ENCODE measurements at places on chromosomes 6 and 20.

DNA sequence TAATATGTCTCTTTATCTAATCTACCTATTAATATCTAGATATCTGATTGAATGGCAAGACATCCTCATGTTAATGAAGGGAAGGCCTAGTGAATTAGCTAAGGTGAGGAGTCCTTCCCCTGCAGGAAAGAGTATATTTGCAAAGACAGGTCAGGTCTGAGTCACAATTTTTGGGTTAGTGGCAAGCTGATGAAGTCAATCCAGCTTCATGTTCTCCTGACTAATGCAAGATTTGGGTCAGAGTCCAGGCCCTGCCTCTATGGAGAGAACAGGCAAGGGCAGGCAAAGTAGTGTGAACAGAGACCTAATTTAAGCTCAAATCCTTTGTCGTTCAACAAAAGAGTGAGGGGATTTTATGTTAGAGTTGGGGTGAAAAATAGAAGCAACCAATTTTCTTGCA, 496.7 kb downstream of the BMP2 start:
- no peak for DNase-seq

- no peak for DNase-seq
Measured at GRCh38 chr20:49948809-49949507, 12.8 kb downstream of the RNF114 start.

GRCh38 chr6:97085772-97086171, 161.2 kb downstream of the KLHL32 start:
- DNase-seq, result no peak

DNA sequence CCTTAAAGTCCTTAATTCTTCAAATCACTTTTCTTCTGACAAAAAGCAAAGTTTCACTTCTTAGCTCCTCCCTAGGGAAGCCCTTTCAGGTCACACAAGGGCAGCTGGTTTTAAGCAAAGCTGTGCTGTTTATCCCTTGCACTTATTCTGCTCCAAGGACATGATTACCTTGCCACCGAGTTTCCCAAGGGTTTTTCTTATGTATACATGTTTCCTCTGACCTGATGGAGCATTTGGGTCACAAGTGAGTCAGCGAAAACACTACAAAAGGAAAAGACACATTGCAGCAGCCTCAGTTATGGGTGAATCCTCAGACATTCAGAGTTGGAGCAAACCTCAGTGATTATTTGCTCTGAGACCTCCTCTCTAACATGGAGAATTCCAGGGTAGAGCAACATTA, 26.6 kb upstream of the ILRUN start:
- no peak for DNase-seq

DNA sequence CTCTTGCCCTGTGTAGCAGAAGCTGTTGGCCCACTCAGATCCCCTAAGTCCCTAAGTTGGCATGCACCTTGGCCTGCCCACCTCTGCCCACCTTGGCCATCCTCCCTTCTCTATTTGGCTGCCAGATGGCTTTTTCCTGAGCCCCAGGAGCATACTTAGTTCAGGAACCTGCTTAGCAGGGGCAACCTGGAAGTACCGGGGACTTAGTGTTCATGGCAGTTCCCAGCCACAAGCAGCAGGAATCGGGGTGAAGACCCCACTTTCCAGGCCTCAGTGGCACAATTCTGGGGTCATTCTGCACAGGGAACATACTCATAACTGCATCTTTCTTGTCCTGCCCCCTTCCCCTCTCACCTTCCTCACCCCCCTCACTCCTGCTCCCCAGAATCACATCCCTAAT, 158.0 kb upstream of the PMEPA1 start:
- no peak for DNase-seq

DNA sequence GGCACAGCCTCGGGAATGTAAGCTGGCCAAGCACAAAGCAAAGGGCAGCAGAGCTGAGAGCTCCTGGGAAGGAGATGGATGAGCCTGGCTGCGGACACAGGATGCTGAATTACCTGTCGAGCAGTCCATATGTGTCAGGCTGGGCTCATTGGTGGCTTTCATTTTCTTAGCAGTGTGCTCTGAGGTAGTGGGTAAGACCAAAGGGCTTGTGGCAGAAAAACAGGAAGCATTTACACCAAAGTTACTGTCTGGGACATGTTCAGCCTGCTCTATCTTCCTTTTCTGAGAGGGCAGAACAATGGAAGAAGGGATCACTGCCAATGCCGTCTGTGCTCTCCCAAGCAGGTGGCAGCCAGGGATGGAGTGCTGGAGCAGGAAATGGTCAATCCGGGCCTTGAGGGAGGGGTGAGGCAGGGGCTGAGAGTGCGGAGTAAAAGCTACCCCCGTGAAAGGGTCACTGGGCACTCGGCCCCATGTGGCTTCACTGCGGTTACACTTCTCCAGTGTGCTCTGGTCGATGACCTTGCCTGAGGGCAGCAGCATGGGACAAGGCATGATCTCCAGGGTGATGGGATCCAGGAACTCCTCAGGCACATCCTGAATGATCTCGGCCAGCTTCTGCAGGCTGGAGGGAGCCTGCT, 36.9 kb upstream of the AVP start:
- no peak for DNase-seq

GRCh38 chr20:54479138-54479906, 3.9 kb downstream of the DOK5 start:
- no peak for DNase-seq

DNA sequence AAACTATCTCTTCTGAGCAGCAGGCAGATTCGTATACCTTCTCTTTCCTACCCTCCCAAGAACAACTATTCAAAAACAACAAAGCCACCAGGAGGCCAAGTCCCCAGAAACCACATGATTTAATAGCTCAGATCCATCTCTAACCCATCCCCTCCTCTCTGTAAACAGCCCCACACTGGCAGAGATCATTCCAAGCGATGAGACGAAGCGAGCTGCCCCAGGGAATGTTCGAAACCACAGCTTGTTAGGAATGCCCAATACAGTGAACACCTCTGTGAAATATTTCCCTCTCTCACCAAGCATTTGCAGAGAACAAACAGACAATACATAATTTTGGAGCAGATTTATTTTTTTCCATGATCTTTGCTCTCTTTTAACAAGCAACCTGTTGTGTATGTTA, 231.8 kb downstream of the SOD2 start:
- DNase-seq, result no peak

- DNase-seq, result no peak
Measured at GRCh38 chr6:74480561-74480960, 725.3 kb downstream of the COL12A1 start.

DNA sequence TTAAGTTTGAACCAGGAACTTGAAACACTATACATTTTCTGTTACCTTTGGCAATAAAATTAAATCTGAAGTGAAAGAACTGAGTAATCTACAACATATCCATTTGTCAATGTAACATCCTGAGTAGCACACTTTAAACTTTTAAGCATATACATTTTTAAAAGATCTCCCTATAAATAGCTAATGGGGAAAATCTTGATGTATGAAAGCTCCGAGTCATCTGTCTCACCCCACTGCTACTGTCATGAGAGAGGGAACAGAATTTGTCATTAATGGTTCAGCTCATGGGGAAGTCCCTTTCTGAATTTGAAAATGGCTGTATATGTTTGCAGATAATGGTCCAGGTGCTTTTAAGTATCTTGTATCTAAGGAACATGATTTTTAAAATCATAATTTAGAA, 55.2 kb upstream of the NOX3 start:
- no peak for DNase-seq

DNA sequence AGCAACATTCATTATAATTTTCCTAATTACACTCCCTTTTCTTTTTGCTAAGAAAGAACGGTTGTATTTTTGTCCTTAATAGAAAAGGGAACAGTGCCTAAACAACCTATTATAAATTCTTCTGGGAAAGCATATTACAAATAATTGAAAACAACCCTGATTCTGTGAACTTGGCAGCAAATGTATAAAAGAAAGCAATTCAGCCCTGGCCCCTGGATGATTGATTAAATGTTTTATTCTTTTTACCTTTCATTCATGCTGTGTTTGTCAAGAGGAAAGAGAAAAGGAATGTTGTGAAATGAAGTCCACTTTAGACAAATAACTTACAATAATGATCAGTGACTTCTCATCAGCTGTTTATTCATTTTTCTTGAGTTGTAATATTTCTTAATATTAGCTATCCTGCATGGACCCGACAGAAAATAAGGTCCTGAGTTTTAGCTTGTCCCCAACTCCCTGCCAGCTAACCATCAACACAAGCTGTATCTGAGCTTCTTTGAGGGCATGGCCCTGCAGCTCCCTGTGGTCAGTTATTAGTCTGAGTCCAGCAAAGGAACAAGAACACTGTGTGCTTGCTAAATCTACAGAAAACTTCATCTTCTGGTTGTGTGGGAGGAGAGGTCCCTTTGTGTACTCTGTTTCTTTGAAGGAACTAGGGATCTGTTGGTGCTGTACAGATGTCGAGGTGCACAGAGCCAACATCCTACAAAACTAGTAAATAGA, 248.2 kb downstream of the LAMA2 start:
- DNase-seq, result no peak

- DNase-seq, result no peak
Measured at GRCh38 chr6:3297909-3298308, 39.2 kb downstream of the PSMG4 start.

- no peak for DNase-seq
Measured at GRCh38 chr6:119934816-119935215, 585.3 kb upstream of the MAN1A1 start.

GRCh38 chr6:159307246-159307790, 138.1 kb downstream of the FNDC1 start:
- DNase-seq, result no peak

DNA sequence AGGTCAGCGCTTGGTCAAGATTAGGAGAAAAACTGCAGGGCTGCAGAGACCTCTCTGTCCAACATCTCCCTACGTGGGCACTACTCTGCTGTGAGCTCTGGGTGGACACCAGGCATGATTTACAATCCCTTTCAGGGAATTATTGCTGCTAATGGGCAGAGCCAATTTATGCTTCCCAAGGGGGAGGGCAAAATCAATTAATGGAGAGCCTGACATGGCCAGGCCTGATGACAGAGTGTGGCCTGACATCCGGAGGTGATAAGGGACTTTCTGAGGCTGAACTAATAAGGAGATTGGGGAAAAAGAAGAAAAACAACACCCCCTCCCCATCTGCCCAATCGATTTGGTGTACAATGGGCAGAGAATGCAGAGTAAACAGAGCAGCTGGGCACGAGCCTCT, 5.0 kb upstream of the KCNK16 start:
- no peak for DNase-seq

DNA sequence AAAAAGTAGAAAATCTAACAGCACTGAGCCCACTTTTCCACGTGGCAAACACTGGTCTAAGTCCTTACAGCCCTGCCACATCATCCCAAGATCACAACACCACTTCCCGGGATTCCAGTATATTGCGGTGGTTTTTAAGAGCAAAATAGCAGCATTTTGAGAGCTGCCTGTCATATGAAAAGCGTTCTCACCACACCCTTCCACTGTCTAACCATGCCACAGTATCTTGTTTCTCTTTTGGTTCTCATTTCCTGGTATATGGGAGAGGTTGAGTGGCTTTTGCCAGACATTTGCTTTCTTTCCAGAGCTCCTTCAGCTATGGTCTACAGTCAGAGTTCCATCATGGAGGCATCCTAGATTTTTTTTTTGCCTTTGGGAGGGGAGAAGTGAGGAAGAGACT, 243.0 kb downstream of the TSHZ2 start:
- no peak for DNase-seq

GRCh38 chr6:113481910-113482309, 375.2 kb upstream of the MARCKS start:
- DNase-seq, result no peak

DNA sequence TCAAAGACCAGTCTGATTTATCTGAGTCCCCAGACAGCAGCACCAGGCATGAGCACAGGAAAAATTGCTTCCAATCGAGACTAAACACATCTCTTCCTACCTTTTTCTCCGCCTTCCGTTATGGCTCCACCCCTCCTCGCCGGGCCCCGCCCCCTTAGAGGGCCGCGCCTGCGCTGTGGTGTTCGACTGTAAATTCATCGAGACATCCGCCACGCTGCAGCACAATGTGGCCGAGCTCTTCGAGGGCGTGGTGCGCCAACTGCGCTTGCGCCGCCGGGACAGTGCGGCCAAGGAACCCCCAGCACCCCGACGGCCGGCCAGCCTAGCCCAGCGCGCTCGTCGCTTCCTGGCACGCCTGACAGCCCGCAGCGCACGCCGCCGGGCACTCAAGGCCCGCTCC, 8.9 kb downstream of the REM1 start:
- no peak for DNase-seq

DNA sequence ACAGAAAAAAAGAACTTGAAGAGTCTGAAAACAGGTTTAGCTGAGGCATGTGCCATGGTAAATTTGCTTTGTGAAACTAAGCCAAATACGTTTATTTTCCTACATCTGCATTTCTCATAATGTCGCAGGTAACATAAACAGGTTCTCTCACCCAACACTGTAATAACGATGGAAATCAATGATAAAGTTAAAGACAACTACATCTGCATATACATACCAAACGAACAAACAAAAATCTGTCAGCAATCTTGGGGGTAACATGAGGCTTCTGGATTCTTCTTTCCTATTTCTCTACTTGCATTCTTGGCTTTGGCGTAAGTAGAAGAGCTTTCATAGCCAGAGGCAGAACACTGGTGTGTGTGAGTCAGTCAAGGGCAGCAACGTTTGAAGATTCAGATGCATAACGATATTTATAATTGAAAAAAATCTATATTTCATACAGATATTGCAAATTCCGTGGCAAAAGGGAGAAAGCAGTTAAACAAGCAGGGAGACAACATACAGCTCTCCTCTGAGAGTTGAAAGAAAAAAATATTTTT, 195.1 kb downstream of the EDN1 start:
- no peak for DNase-seq

DNA sequence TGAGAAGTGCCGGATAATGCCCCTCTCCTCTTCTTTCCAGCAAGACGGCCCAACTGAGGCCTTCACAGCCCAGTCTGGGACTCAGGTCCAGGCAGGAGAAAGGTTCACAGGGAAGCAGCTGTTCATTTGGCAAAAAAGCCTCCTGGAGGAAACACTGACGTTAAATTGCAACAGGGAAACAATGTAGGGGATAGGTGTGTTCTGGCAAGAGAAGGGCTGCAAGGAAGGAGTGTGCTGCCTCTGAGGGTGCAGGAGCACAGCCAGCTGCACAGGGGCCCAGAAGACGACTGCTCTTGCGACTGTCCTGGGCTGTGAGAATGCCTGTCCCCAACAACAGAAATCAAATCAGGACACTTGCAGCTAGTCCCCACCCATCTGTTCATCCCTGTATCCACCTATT, 70.6 kb upstream of the PMEPA1 start:
- DNase-seq, result no peak

DNA sequence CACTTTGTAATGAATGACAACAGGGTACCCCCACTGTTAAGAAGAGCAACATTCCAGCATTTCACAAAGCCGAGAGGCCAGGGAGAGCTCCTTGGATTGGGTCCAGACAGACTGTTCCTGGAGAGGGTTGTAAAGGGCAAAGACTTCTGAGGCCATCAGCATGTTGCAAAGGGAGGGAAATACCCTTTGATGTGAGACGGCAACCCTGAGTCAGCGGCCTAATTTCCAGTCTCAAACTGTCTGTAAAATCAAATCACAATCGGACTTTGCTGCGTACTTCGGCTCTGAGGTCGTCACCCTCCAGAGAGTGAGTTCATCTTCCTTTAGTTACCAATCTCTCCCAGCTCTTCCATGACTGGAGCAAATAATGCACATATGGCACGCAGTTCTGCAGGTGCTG, 101.0 kb upstream of the DTNBP1 start:
- DNase-seq, result no peak

Data from stimulated activated CD8-positive, alpha-beta memory T cell treated with anti-CD3 and anti-CD28 coated beads, Interleukin-2, amount 100 ng/mL, for 1 hour (primary cell).